ENCODE measurements at places on chromosomes 11 and 22. TPM values are rescaled to one million over a fixed set of nuclear protein-coding genes. Genes with fewer than 3 reads are reported as not detected.

The GRAP2 gene
- total RNA-seq, result 5.0 TPM

The SLC25A18 gene
- total RNA-seq, result 0.42 TPM

The FAM111B gene
- not detected for total RNA-seq

The KDM4F gene
- not detected for total RNA-seq

The OR51A2 gene
- not detected for total RNA-seq

The CDC45 gene
- total RNA-seq, result 0.32 TPM

The TTLL1 gene
- total RNA-seq, result 2.8 TPM

GRCh38 chr11:118060869-118061268 lies 16.0 kb upstream of the TMPRSS4 start:
- DNase-seq, result no peak

DNA sequence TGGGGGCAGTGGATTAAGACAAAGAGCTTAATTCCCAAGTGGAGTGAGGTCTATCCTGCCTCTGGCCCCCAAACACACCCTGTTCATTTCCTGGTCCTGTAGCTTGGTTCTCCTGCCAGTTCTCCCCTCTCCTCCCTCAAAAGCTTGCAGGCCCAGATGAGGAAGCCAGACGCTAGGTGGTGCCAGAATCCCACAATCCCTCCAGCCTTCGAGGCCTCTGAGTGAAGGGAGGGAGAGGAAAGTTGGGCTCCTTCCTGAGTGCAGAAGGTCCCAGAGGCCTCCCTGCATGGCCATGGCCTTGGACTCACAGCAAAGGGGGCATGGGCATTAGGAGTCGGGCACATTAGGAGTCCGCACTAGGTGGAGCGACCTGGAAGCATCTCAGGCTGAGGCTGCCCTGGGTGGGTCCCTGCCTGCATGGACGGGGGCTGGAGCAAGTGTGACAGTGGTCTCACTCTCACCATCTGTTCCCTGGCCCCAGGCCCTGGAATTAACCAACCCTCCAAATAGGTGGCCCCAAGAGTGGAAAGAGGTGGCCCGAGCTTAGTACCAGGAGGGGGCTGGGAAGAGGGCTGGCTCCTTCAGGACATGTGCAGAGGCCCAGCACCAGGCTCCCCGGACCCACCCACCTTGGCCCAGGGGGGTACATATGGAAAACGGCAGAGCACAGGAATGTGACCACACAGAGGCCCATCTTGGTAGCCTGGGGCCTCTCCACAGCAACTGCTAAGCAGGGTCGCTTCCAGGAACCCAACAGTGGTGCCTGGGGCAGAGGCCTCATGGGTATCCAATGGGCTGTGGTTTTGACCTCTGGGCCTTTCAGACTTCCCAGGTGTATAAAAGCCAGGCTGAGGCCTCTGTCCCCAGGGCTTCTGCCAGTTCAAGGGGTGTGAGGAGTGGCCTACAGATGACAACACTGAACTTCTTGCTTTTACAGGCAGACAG lies 5.2 kb downstream of the FXYD2 start:
- DNase-seq, result no peak

DNA sequence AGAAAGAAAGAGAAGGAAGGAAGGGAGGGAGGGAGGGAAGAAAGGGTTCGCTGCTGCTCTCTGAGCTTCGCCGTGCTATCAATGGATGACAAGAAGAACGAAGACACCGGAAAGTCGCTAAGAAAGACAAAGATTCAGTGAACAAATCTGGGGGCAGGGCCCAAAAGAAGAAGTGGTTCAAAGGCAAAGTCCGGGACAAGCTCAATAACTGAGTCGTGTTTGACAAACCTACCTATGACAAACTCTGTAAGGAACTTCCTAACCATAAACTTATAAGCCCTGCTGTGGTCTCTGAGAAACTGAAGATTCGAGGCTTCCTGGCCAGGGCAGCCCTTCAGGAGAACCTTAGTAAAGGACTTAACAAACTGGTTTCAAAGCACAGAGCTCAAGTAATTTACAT lies 2.9 kb upstream of the TTLL1 start:
- DNase-seq, result no peak

DNA sequence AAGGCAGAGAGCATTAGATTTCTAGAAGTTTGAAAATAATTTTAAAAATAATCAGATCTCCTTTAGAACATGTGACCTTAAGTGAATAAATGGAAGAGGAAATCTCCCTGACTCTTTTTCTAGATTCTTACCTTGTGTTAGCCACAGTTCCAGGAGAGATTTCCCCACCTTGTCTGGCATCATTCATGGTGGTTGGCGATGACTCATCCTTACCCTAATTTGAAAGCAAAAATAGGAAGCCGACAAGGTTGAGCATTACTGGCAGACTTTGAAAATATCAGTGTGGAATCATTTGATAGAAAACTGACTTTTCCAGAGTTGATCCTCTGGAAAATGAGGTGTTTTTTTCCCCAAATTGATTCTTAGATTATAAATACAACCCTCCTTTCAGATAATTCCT lies 48.1 kb downstream of the CNTN5 start:
- no peak for DNase-seq

GRCh38 chr11:121688055-121688491 lies 235.3 kb upstream of the SORL1-AS1 start:
- DNase-seq, result peak; percentile 66

- peak; percentile 45 for DNase-seq
Observed at GRCh38 chr11:130689222-130689908, 226.9 kb downstream of the SNX19 start.

DNA sequence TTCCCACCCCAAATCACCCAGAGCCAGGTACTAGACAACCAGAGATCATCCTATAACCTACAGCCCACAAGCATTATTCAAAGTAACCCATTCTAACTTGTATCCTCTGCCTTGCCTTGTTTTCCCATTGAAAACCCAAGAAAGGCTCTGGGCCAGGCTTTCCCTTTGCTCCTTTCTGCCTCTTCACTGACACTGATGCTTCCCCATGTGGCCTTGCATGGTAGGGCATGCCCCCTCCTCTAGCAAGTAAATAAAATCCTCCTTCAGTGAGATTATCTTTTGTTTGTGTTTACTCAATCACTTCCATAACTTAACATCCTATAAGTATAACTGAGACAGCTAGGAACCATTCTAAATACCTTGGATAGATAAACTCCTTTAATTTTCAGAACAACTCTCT lies 65.6 kb upstream of the FAR1 start:
- DNase-seq, result no peak

DNA sequence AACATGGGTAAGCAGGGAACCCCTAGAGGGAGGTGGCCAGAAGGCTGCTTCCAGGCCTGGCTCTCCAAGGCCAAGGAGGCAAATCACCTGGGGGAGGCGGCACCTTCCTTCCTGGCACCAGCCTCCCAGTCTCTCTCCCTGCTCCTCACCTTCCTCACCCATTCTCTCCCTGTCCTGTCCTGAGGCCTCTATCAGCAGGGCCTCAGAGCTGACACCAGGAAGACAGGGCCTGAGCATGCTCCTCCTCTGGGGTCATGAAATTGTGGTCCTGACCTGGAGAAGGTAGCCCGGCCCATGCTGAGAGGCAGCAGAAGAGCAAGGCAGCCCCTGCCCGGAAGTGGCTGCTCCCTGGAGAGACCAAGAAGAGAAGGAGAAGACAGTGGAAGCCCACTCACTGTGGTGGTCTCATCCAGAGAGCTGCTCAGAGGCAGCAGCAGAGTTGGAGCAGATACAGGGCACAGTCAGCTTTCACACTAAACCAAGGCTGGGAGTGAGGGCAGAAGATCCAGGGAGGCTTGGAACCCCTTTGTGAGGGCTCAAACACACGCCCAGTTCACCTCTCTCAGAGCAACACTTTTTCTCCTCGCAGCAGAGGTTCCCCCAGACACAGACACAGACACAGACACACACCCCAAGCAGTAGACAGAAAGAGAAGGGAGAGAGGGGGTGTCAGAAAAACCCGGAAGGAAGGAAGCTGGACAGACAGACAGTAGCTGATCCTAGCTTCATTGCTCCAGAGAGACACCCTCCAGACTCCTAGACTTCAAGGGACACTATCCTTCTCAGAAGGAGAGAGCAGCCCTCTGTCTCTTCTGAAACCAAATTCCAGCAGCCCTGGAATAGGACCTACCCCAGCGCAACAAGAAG lies 1.8 kb downstream of the BCL9L start:
- no peak for DNase-seq

DNA sequence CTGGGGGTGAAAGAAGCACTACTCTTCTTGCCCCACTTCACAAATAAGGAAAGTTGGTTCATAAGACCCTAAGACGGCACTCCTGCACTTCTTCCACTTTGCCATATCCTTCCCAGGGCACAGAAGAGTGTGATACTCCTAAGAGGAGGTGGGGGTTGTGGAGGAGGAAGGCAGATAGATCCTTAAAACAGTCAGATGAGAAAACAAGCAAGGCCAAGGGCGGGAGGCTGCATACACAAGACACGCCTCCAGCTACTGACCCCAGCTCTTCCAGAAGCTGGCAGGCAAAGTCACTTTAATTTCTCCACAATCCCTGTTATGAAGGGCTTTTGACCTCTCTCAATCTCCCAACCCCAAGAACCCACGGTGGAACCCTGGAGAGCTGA lies 1.6 kb upstream of the CHRM4 start:
- DNase-seq, result no peak

- DNase-seq, result no peak
Observed at GRCh38 chr11:20623252-20623651, 23.8 kb downstream of the SLC6A5 start.

- no peak for DNase-seq
Observed at GRCh38 chr11:121451178-121451985, 732 bp upstream of the SORL1 start.

Data from esophagus muscularis mucosa (tissue), 4 donors.